ENCODE measurements at places on chromosomes 12 and 14.

GRCh38 chr12:131831635-131832041 lies 3.4 kb downstream of the MMP17 start:
- DNase-seq, result no peak

- DNase-seq, result no peak
Observed at GRCh38 chr14:102929241-102930137, 7.0 kb downstream of the AMN start.

DNA sequence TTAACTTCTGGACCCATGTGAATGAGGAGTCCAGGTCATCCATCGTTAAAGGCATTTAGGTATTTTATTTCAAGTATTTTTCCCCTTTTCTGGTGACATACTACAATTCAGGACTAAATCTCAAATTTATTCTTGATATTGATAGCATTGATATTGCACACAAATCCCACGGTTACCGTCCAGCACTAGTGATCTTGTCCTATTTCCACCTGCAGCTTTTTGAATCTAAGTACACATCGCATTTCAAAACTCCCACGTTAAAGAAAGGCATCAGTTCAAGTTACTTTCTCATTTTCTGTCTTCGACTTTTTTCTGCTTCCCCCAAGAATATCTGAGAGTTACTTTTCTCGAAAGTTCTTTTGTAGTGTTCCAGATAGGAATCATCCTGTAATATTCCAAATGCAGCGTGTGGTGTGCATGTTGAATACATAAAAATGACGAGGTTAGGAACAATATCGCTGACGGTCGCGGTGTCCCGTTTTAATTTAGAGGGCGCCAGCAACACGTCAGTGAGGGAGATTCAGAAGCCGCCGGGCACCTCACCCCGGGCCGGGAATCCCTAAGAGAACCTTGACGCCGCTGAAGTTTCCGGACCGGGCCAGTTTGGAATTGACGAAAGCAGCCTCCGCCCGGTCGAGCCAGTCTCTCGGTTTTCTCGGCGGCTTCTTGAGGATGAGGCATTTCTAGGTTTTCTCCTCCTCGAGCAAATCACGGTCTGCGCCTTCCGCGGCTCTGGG lies 569 bp upstream of the RGS6 start:
- no peak for DNase-seq

DNA sequence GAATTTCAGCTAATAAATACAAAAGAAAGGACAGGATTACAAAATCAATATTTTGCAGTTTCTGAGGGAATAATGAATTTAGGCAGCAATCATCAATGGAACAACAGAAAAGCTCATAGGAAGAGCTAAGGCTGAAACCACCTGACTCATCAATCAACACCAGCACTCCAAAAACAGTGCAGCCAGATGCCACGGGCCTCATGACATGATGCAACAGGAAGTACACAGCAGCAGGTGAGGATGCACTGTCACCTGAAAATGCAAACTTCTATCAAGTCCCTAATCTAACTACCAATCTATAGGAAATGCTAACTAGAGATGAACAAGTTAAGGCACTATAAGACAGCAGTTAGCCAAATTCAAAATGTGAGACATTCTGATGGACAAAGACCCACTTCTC lies 21.7 kb downstream of the GNS start:
- DNase-seq, result no peak

- DNase-seq, result no peak
Observed at GRCh38 chr14:69039288-69039628, 60.2 kb upstream of the ACTN1 start.

DNA sequence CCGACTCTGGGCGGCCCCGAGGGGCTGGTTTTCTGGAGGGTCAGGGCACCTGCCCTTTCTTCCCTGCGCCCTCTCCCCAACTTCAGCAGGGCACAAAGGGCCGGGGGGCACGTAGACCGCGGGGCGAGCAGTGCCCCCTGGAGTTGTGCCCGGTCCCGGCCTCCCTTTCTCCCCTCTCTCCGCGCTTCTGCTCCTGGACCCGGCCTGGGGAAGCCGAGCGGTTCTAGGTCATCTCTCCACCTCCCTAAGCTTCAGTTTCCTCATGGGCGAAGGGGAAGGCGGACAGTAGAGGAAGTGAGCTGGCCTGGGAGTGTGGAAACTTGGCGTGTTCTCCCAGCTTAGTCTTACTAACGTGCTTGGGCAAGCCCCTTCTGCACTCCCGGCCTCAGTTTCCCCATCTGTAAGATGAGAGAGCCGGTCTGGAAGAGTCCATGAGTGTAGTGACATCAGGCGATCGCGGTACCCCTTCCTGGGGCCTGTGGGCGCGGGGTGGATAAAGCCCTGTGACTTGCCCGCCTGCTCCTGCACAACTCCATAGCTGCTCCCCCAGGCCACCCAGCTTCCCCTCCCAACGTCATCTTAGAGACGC lies 158.6 kb upstream of the PARP11 start:
- DNase-seq, result no peak

DNA sequence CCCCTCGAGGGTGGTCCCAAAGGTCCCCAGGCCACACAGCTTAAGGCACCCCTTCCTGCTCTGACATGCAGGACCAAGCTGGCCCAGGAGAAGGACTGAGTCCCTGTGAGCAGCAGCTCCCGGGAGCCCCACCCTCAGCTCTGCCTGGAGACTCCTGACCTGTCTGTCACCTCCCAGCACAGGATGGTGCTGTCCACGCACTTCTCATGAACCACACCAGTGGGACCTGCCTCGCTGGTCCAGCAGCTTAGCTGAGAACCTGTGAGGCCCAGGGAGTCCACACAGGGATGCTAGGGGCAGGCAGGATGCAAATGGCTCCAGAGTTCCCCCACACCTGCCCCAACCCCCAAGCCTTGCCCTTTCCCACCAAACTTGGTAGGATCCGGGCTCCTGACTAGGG lies 27.7 kb downstream of the CCDC85C start:
- no peak for DNase-seq

DNA sequence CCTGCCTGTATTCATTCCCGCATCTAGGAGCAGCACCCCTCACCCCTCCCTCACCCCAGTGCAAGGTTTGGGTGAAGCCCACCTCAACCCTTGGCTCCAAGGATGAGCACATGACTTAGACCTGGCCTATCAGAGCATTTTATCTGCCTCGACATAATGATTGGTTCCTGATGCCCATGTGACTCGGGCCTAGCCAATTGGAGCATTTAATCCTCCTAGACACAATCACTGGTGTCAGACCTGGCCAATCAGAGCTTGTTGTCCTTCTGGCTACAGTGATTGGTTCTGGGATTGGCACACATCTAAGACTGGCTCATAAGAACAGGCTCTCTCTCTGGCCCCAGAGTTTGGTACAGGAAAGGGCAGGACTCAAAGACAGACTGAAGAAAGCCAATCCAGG lies 73.1 kb upstream of the MYL2 start:
- DNase-seq, result no peak

GRCh38 chr12:26979733-26980132 lies 34.5 kb downstream of the TM7SF3 start:
- DNase-seq, result peak; percentile 96

DNA sequence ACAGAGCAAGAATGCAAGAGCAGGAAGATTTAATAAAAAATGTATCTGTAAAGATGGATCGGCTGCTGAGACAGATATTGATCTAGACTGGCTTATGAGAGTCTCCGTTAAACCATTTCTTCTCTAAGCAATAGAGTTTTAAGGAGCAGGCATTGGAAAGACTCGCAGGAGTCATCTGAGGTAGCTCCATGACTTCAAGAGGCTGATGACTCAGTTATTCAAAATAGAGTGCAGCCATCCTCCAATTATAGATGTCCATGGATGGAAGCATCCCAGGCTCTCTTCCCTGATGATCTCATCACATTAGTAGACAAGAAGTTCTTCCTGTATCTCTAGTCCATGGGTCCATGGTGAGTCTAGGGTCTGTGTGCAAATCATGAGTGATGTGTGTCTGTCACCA lies 638.3 kb upstream of the TMEM132C start:
- DNase-seq, result no peak

GRCh38 chr12:125549836-125550235 lies 484.6 kb downstream of the AACS start:
- no peak for DNase-seq

DNA sequence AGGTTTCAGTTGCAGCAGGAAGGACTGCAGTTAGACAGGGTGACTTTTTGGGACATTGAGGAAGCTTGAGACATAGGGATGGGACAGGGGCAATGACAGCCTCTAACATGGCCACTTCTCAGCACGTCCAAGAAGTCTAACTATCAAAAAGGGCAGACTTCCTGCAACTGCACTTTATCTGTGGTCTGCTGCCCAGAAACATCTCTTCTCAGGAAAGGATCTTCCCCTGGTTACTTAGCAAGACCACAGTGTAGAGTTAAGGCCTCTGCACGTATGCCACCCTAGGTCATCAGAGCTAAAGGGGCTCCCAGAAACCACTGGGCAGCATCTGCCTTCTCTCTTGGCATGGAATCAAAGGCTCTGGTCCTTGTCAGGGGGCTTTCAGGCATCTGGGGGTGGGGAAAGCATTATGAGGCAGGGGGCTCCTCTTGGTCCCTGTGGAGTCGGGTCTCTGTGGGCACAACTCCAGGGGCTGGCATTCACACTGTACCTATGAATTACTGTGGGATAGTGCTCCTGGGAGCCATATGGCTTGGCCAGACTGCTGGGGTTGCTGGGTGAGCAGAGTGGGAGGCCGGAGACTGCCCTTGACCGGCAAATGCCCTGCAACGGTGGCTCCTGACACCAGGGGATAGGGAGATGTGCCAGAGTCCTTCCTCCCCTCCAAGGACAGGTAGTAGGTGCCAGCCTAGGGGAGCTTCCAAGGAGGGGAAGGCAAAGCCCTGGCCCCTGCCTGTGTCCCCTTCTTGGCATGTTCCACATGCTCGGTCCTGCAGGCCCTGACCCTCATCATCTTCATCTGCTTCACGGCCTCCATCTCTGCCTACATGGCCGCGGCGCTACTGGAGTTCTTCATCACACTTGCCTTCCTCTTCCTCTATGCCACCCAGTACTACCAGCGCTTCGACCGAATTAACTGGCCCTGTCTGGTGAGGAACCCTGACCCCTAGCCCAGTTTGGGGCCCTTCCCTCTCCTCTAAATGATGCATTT lies 1.0 kb downstream of the CMTM5 start:
- DNase-seq, result no peak

DNA sequence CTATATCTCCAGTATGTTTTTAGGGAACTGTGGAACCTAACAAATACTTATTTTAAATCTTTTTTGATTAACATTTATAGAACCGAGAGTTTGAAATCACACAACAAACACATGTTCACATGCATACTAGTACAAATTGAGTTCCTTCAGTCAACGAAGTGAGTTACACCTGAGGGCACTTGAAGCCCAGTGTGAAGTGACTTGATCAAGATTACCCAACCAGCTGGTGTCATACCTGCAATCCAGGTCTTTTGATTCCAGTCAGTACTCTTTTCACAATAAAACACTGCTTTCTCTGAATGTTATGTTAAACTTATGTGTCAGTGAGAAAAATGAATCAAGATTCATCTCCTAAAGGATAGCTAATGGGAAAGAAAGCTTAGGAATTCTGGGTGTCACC lies 35.2 kb downstream of the VRK1 start:
- no peak for DNase-seq

- DNase-seq, result no peak
Observed at GRCh38 chr12:114752217-114752616, 68.2 kb upstream of the TBX3 start.

DNA sequence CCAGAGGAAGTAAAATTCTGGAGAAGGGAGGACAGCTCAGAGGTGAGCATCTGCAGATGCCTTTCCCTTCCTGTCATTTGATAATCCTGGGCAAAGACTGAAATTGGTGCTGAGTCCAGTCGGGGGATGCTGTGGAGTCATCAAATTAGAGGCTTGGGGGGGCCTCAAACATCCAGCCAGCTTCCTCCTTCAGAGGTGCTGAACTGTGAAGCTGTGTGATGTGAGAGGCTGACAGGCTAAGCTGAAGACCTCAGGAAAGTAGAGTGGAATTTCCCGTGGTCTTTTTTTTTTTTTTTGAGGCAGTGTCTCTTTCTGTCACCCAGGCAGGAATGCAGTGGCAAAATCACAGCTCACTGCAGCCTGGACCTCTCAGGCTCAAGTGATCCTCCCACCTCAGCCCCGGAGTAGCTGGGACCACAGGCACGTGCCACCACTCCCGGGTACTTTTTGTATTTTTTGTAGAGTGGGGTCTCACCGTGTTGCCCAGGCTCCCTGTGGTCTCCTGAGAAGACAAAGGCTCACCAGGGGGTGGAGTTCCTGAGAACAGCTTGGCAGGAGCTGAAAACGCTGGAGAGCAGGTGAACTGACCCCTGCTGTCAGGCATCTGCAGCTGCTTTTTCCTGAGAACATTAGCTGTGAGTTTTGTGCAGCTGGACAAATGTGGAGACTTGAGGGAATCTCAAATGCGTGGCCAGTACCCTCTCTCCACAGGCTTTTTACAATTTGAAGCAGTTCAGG lies 6.1 kb upstream of the TCL1B start:
- no peak for DNase-seq

GRCh38 chr12:27464220-27464554 lies 17.7 kb downstream of the SMCO2 start:
- no peak for DNase-seq

DNA sequence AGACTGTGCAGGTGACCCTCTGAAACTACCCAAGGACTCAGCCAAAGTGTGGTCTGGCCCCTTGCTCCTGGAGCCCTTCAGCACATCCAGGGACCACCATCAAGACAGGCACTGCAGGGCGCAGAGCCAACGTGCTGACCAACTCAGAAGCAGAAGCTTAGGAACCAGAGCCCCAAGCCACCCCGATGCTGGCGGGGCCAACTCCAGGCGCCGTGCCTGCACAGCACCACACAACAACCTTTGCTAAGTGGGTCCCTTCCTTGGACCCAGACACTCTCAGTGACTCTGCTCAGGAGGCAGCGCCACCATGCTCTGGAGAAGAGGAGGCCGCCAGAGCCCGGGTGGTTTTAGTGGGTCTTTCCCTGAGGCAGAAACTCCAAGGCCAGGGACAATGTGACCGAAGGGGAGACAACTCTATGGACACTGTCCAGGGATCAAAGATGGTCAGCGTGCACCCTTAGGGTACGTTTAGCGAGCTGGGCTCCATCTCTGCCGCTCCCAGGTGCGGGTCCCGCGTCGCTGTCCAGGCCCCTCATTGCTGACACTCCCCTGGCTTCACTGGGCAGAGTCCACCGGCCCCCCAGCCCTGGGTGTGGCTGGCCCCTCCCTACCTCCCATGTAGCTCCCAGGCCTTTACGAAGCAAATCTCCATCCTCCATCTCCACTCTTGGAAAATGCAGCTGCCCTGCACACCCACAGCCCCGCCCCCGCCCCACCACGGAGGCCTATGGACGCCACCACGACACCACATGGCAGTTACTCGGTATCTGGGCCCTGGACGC lies 16.1 kb downstream of the CHGA start:
- DNase-seq, result no peak

GRCh38 chr14:94310248-94310647 lies 12.9 kb downstream of the SERPINA6 start:
- no peak for DNase-seq

GRCh38 chr14:32635061-32635719 lies 303.5 kb upstream of the NPAS3 start:
- DNase-seq, result no peak

GRCh38 chr12:121724925-121725324 lies 12.4 kb downstream of the TMEM120B start:
- DNase-seq, result no peak

- DNase-seq, result no peak
Observed at GRCh38 chr12:57489157-57489641, 1.3 kb downstream of the MARS1 start.

- DNase-seq, result no peak
Observed at GRCh38 chr12:91887957-91888356, 257.7 kb downstream of the BTG1 start.

GRCh38 chr12:113077859-113078255 lies 21.3 kb downstream of the DTX1 start:
- DNase-seq, result no peak

GRCh38 chr12:106037524-106038298 lies 101.0 kb downstream of the NUAK1 start:
- no peak for DNase-seq
